ENCODE measurements at places on chromosomes 6 and 20.

DNA sequence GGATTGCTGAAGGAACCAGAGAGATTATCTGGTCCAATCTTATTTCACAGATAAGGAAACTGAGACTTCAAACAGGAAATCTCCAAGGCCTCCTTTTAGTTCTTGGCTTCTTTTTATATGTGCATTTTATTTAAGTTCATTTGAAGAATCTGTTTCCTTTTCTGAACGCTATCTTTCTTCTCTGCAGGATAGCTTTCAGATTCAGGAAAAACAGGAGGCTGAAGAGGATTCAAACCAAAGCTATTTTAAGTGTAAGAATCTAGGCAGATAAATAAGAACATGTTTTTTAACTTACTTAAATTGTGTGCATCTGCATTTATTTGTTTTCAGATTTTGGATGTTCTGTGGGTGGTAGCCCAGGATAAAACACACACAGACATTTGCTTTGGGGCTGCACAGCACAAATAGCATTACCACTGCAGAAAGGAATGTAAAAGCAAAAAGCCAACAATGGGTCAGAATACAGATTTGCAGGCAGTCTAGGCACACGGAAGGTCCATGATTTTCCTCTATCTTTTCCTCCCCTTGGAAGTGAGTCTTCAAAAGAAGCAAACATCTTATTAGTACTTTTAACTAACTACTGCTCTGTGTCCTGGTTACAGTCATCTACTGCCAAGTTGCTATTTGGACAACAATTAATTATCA, 188.8 kb upstream of the TBX18 start:
- DNase-seq: no peak

DNA sequence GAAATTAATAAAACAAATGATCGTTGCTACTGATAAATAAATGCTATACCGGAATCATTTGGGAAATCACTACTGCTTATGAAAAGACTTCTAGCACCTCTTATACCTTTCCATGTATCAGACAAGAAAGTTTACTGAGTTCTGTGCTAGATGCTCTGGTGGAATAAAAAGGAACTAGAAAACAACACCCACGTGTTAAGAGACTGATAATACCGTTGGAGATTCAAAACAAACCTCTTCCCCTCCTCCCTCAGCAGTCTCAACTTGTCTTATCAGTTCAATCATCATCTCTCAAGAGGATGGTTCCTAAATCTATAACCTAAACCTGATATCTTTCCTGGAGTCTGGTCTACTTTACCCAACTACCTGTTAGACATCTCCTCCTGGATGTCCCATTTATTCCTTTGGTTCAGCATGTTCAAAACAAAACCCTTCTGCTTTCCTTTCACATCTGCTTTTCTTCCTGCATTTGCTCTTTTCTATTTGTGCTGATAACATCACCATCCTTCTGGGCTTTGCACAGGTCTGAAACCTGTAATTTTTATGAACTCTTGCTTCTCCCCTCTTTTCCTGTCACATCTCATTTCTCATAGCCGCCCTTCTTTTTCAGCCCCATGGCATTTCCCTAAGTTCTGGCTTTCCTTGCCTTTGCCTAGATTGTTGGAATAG, 122.2 kb downstream of the COL19A1 start:
- DNase-seq: no peak

DNA sequence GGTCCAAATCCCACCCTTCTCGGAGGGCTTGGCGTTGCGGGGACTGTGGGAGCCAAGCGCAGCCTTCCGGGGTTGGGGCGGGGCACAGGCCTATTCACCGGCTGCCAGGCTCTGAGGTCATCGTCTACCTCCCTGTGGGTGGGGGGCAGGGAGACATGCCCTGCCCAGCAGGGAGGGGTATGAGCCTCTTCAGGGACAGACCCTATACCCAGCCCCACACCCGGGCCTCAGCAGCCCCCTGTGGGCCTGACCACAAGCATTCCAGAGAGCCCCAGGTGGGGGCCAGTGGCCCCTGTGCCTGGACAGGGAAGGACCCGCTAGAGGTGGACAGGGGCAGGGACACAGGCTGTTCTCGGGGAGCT, 11.6 kb downstream of the LAMA5 start:
- no peak for DNase-seq

GRCh38 chr6:167827583-167828324, 1.0 kb downstream of the AFDN start:
- DNase-seq: peak; percentile 35

DNA sequence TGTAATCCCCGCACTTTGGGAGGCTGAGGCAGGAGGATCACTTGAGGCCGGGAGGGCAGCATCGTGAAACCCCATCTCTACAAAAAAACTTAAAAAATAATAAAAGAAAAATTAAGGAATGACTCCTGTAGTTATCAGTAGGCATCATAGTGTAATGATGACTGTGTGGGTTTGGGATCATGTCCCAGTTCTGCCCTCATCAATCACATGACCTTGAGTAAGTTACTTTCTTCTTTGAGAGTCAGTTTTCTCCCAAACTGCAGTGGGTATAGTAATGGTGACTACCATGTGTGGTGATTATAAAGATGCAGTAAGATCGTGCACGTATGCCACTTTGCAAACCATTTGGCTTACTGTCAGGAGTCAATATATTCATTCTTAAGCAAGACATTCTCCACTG, 89.2 kb downstream of the TXNDC5 start:
- no peak for DNase-seq

DNA sequence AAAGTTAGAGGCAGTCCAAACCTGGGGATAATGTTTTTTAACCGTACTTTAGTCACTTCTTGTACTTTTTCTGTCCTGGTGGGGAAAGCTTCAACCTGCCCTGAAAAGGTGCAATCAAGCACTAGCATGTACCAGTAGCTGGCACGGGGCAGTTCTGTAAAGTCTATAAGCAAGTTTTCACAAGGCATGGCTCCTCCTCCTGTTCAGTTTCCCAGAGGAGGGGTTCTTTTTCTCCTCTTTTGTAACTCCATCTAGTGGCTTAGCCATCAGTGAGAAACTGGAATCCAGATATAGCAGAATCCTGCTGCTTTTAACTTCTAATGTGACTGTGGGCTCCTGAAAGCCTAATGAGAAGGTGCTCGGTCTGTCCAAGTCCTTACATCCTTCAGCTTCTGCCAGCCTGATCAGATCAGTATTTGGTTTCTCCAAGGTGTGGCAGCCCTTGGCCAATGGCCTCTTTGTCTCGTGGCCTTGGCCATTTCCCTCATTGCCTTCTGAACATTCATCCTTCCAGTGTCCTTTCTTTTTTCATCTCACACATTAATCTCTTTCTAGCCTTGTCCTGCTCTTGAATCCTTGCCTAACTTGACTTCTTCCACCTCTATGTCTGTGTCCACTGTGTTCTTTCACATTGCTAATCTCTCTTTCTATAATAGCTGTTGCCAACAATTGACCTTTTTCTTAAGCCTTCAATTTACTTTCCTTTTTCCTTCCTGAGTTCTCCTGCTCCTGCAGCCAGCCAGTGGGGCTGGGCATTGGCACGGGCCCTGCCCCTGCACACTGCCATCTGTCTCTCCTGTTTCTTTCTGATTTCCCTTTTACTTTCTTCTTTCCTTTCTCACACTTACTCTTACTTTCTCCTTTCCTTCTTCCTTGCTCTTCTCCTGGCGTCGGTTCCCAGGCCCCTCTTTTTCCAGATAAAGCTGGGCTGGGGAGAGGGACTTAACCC, 222.0 kb upstream of the SYNCRIP start:
- no peak for DNase-seq

- DNase-seq: no peak
Measured at GRCh38 chr6:142297996-142298753, 3.6 kb upstream of the ADGRG6 start.

DNA sequence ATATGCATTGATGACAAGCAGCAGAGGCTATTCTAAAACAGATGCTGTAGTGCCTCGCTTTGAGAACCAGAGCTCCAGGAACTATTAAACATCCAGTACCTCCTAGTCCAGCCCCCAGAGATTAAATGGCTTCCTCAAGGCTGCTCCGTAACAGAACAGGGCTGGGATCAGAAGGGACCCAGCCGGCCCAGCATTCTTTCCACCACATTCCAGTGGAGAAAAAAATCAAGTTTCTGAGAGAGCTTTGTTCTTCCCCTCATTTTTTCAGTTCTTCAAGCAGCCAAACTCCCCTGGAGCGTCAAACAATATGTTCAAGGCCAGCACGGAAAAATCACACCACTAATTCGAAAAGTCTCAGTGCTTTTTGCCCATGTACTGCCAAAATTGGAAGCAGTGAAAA, 5.8 kb upstream of the STMND1 start:
- DNase-seq: no peak

GRCh38 chr20:61662968-61663331, 402.7 kb downstream of the TAF4 start:
- DNase-seq: no peak

DNA sequence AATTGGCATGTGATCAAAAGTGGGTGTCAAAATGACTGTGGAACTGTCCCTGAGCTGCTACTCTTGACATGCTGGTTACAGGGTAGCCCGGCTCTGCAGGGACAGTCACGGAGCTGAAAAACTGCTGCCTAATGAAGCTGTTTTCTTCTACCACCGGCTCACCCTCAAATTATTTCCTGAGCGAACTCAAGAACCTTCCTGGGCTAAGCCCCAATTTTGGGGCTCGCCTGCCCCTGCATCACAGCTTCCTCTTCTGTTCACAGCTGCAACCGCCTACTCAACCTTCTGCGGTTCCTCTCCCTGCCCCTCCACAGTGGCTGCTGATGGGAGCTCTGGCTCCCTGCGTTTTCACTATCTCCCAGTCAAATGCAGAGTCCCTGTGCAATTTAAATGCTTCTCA, 110.8 kb upstream of the MLN start:
- peak; percentile 53 for DNase-seq

DNA sequence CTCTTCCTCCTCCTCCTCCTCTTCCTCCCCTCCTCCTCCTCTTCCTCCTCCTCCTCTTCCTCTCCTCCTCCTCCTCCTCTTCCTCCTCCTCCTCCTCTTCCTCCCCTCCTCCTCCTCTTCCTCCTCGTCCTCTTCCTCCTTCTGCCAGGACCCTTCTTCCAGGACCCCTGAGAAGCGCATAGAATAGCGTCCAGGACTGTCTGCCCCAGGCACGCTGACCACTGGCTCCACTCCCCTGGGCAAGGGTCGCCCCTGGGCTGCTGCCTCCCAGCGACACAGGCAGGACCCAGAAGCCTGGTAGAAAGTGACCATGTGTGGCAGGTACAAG, 42.4 kb upstream of the BHLHE23 start:
- DNase-seq: no peak

DNA sequence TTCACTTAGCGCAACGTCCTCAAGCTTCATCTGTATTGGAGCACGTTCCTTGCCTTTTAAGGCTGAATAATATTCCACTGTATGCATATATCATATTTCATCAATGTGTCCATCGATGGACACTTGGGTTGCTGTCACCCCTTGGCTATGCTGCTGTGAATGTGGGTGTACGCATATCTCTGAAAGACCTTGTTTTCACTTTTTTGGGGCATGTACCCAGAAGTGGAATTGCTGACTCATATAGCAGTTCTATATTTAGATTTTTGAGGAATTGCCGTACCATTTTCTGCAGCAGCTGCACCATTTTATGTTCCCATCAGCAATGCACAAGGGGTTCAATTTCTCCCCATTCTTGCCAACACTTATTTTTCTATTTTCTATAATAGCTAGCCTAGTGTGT, 22.8 kb upstream of the SLC23A2 start:
- DNase-seq: no peak

- DNase-seq: no peak
Measured at GRCh38 chr20:24418731-24419130, 50.7 kb upstream of the SYNDIG1 start.

- DNase-seq: no peak
Measured at GRCh38 chr6:24708612-24709011, 10.3 kb downstream of the C6orf62 start.

- peak; percentile 36 for DNase-seq
Measured at GRCh38 chr6:108581237-108581931, 20.7 kb downstream of the FOXO3 start.

DNA sequence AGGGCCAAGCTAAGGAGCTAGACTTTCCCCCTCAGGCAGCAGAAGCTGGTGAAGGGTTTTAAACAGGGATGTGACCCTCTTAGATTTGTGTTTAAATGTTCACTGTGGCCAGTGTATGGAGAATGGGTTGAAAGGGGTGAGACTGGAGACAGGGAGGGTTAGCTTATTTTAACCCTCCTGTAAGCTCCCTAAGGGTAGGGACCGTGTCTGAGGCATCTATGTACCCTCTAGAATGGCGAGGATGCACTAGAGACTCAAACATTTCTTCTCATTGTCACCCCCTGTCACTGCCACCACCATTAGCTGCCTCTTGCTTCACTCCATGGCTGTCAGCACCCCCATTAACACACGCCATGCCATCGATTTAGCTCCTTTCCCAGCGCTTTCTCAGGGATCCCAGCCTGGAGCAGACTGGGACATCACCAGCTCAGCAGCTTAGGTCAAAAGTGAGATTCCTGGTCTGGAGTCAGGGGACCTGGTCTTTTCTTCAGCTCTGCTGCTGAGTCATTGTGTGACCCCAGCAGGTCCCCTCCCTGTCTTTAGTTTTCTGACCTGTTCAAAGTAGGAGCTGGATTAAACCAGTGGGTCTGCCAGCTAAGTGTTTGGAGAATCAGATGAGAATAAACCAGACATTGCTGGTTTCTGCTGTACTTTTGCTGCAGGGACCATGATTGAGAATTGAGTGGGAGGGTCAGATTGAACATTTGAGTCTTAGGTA, 1.1 kb upstream of the SLC22A7 start:
- DNase-seq: no peak

DNA sequence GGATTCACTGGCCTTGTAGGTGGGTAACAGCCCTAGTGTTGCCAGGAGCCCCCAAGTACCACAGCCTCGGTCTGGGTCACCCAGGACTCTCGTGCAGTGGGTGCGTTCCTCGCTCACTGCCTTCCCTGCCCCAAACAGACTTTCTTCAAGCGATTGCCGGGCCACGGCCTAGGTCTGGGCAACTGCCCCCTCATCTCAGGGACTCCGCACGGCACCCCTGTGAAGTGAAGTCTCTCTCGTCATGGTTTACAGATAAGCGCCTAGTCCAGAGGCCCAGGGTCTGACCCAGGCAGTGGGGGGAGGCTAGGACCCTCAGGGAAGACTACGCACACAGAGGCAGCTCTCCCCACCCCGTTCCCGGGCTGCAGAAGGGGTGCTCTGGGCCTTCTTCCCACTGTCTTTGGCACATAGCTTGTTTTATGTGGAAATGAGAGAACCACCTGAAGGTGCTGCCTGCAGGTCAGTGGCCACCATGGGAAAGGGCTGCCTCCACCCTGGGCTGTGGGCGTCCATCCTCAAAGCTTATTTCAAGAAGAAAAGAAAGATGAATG, 220.8 kb downstream of the ERMARD start:
- DNase-seq: no peak
